Activated CD4-positive, alpha-beta T cell treated with anti-CD3 and anti-CD28 coated beads, Interleukin-2, amount 10 ng/mL, durations not matched to agents 7 days and 5 days (primary cell): ENCODE measurements at places on chromosomes 11 and 22. TPM values are rescaled to one million over a fixed set of nuclear protein-coding genes. Genes with fewer than 3 reads are reported as not detected.

- DNase-seq: no peak
These were observed 2.7 kb downstream of the TMEM123 start for GRCh38 chr11:102449651-102450570.

DNA sequence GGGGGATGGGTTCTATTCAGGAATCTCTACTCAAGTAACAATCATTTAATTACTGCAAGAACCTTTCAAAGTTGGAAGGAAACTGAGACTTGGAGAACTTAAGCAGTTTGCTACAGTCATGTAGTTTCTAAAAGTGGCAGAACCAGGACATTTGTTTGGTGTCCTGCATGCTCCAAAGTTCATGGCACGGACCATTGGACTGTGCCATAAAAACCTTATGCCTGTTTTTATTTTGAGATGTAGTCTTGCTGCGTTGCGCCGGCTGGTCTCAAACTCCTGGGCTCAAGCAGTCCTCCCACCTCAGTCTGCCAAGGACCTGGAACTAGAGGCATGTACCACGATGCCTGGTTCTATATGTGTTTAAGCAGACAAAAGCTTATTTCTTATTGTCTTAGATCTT lies 18.6 kb upstream of the AIFM3 start:
- DNase-seq: no peak

DNA sequence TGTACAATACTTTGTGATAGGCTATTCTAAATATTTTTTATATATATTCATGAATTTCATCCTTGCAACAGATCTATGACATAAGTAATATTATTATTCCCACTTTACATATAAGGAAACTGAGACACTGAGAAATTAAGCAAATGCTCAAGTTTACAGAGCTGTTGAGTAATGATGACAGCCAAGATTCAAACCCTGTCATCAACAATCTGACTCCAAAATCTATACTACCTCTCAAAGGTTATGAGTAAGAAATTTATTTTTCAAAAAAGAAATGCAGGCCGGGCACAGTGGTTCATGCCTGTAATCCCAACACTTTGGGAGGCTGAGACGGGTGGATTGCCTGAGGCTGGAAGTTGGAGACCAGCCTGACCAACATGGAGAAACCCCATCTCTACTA lies 22.6 kb upstream of the SOX6 start:
- no peak for DNase-seq

DNA sequence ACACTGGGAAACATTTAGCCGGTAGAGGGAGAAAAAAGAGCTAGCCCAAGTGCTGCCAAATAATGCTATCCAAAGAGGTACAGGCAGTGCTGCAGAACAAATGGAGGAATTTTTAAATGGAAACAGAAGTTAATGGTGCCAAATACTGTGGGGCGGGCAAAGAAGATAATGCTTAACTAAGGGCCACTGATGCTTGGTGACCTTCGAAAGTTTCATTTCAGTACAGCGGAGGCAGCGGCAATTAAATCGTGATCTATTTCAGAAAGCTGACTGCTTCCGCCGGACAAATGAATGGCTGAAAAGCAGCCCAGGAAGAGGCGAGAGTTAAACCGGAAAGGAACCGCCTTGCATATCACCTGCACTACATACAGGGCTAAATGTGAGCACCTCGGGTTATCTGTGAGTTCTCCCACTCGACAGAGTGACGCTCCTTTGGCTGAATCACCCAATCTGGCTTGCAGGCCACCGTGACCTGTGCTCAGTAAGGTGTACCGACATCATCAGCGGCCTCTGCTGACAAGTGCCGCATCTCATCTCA lies 42.1 kb downstream of the CADM1 start:
- DNase-seq: no peak

DNA sequence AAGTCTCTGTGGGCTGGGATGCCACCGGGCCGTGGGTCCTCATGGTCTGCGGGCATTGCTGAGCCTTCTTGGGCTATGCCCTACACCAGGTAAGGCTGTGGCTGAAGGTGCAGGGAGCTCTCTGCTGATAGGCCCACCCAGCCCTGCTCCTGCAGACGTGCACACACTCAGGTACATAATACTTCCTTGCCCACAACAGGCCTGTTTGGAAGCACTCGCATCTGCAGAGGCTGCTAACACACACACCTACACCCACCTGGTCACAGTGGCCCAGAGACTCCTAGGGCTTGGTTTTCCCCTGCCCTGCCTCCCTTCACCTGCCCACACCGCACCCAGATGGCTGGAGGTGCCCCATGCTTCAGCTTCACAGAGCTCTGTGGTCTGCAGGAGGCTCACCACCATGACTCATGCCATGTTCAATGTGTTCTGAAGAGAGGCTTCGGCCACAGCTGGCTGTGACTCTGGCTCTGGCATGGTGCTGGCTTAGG lies 72.8 kb upstream of the KCNQ1OT1 start:
- peak; percentile 10 for DNase-seq

DNA sequence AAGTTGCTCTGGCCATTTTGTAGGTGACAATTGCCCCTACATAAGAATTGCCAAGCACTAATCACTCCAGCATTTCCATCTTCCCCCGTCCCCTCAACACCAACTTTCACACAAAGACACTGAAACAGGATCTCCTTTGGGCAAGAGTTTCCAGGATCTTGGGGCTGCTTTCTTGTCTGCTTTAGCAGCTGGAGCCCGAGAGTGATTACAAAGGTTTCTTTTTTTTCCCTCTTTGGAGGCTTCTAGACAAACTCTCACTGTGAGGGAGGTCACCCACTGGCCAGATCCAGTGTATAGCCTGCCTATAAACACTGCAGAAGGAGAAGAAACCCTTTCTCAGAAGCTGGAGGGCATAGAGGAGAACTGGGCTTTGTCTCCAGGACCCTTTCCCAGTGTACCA lies 92.5 kb downstream of the APIP start:
- DNase-seq: no peak

DNA sequence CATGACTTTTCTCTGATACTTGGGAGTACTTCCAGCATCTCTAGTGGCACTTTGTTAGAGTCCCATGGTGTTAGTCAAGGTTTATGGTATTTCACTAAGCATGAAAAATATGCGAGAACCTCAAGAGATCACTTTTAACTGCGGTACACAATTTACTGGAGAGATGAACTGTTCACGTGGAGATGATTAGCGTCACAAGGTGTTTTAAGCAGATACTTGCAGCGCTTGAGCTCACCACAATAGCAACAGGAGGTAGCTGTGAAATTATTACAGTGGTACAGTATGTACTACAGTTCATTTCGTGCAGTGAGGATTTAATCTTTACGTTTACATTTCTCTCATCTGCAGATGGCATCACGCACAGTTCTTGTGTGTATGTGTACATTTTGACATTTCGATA lies 4.5 kb downstream of the PARVA start:
- no peak for DNase-seq

- peak; percentile 57 for DNase-seq
These were observed 71.9 kb upstream of the GRAMD1B start for GRCh38 chr11:123357990-123358827.

DNA sequence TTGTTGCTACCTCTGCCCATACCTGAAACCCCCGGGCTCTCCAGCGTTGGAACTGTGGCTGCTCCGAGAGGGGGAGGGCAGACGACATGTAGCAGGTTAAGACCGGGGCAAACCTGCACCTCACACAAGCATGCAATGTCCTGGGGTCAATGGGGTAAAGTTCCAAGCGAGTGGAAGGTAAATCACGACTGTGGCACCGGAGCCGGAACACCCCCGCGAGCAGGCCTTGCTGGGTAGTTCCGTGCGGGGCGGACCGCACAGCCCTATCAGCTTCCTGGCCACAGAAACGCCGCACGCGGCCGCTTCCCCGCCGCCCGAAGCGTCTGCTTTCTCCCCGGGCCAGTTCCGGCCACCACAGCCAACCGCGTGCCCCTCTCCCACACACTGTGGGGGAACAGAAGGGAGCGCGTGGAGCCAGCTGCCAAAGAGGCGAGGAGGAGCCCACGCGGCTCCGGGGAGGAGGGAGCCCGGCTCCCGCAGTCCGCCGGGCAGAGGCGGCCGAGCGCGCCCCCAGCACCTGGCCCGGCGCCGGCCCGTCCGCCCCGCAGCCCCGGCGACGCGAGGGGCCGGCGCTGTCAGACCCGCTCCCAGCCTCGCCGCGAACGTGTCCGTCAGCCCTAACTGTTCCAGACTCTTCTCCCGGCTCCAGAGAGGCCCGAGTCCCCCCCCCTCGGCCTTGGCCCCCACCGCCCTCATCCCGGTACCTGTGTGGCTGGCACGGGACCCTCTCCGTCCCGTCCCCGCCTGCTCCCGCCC lies 1.6 kb downstream of the SPTBN2 start:
- DNase-seq: peak; percentile 29

GRCh38 chr11:56911312-56911711 lies 77.4 kb upstream of the OR5AK2 start:
- DNase-seq: no peak

- no peak for DNase-seq
These were observed 408 bp downstream of the PPP2R5B start for GRCh38 chr11:64924910-64925284.

DNA sequence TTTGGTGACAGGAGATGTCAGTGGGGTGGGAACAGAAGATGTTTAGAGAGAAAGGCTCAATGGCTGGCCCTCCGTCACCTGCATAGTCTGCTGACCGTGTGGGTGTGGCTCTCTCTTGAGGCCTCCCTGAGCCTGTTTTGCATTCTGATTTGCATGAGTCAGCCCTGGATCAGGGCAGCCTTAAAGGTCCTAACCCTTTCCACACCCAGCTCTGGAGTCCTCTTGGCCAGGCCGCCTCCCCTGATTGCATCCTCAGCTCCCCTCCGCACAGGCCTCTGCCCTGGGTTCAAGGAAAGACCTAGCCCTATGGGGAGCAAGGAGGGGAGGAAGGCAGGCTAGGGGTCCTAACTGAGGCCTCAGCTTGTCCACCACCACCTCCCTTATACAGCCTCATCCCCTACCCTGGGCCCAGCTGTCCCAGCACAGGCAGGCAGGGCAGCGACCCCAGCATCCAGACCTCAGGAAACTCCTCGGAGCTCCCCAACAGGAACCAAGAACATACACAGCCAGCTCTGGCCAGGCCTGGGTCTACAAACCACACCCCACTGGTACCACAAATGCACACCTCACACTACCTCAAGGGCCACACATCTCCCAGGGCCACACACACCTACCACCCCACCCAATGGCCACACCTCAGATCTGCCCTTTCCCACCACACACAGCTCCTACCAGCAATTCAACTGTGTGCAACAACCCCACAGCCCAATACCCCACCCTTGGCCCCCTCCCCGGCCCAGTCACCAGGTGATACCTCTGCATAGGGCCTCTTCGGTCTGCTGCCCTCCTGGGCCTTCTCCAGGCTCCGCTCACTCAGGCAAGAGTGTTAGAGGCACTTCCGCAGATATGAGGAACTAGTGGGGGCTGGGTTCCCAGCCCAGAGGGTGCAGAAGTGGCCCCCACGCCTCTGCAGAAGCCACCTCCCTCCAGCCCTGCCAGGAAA lies 13.7 kb downstream of the ARAP1 start:
- DNase-seq: no peak

DNA sequence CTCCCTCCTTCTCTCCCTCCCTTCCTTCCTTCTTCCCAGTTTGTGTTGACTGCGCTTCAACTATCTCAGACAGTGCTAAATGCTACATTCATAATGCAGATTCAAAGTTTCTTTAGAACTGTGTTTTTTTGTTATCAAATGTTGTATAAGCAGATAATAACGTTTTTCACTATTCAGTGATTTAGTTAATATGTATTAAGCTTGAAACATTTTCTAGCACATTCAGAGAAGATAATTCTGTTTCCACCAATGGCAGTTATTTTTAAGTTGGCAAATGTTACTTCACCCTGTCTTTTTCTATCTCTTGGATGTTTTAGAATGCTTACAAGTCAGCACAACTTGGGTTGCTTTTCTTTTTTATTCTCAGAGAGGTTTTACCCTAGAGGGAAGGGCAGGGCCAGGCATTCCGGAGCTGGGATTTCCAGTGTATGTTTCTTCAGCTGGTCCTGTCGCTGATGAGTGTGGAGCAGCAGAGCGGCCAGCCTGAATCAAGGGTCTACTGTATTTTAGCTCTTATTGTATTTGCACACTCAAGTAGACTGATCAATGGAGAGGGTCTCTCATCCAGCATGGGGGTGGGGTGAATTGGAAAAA lies 162.3 kb upstream of the ARHGAP20 start:
- no peak for DNase-seq

DNA sequence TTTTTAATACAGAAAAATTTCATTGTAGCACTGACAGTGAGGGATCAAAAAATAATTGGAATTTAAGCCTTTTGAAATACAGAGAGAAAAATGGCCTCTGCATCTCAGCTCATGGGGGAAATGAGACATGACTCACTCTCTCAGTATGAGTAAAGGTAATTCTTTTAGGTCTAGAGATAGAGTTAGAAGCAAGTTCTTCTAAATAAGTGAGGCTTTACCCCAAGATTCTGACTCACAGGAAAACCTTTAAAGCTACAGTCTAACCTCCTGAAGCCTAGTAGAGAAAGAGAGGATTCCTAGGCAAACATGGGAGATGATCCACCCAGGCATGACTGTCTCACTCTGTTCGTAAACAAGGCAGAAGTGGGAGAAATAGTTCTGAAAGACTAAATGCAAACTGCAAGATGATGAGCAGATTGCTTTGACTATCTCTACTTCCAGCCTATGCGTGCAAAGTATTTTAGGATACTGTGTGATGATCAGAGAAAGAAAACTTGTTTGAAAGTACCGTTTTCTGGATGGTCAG lies 1003.3 kb upstream of the CCDC90B start:
- no peak for DNase-seq

DNA sequence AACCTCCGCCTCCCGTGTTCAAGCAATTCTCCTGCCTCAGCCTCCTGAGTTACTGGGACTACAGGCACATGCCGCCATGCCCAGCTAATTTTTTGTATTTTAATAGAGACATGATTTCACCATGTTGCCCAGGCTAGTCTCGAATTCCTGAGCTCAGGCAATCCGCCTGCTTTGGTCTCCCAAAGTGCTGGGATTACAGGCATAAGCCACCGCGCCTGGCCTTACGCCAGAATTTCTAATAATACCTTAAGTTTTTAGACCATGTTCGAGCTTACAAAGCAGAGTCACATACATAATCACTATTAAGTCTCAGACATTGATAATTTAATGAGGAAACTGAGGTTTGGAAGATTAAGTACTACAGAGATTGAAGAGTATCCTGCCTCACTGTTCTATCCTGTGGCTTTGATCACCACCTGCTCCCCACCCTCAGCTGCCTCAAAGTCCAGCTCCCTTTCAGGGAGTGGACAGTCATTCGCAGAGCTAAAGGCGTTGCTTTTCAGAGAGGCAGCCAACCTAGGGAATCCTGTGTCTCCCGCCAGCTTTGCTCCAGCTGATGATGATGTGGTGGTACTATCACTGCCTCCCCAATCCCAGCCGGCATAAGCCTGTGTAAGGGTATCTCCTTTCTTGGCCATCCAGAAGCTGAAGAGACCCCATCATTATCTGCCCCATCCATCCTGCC lies 7.7 kb downstream of the UBASH3B start:
- no peak for DNase-seq

PHETA2 gene
- 2.6 TPM for total RNA-seq

MAJIN gene
- total RNA-seq: 0.54 TPM

CD81 gene
- 157 TPM for total RNA-seq

GSC2 gene
- total RNA-seq: not detected

B3GAT1 gene
- total RNA-seq: 1.4 TPM

HORMAD2 gene
- total RNA-seq: not detected

CLMP gene
- total RNA-seq: 0.15 TPM

OR51B4 gene
- total RNA-seq: not detected

OR4D11 gene
- not detected for total RNA-seq

RASD2 gene
- not detected for total RNA-seq

TREH gene
- total RNA-seq: not detected

OR2AT4 gene
- not detected for total RNA-seq

DDIAS gene
- 14.8 TPM for total RNA-seq
